ENCODE measurements at places on chromosomes 13 and 19.
A peak's percentile ranks its signal among the peaks of the same experiment; 100 is the strongest.

DNA sequence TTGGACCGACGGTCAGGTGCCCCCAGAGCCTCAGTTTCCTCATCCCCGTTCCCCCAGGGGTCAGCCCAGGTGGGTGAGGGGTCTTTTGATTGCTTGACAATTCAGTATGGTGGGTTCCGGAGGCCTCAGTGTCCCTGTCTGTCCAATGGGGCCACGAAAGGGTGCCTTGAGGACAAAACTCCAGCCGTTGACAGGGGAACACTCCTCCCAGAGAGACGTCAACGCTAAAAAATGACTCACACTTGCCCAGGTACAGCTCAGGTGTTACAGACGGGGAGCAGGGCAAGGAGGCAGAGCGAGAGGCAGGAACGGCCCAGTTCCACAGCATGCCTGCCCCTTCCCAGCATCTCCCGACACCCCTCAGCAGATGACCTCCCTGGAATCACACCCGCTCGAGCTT lies 1.8 kb downstream of the TNFAIP8L1 start:
- DNase-seq = no peak

- no peak for DNase-seq
Observed at GRCh38 chr13:66138172-66138811, 1091.8 kb downstream of the PCDH9 start.

DNA sequence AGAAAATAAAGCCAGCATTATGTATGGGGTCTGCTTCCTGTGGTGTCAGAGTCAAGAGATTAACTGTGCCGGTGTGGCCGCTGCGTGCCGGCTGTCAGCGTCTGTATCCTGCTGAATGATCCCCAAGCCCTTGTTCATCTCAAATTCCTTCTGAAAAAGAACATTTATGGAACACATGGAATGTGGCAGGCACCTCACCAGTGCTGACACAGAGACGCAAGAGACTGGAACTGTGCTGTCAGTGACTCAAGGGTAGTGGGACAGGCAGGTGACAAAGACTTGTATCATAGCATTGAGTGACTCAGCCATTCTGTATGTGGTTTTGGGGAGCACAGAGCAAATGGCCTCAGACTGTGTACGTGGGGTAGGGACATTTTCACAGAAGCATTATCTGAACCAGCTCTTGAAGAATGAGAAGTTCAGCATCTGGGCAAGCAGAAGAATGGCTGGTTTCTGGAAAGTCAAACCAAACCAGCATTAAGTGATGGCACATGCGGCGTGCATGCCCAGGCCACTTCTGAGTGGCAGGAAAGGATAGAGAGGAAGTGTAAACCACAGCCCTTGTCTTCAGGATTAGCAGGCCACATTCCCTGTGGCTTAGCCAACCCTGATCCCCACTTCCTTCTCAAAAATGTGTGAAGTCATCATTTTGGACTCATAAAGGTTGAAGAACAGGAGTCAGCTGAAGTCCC lies 54.0 kb upstream of the IRS2 start:
- no peak for DNase-seq

- DNase-seq = peak; percentile 94
Observed at GRCh38 chr19:50025794-50026549, at the start of gene ZNF473. Gene ZNF473 (plus strand): TSS chr19:50026005. CDS start chr19:50031083, 5,078 bp downstream.

GRCh38 chr13:34161931-34162543 lies 344.1 kb downstream of the RFC3 start:
- no peak for DNase-seq

DNA sequence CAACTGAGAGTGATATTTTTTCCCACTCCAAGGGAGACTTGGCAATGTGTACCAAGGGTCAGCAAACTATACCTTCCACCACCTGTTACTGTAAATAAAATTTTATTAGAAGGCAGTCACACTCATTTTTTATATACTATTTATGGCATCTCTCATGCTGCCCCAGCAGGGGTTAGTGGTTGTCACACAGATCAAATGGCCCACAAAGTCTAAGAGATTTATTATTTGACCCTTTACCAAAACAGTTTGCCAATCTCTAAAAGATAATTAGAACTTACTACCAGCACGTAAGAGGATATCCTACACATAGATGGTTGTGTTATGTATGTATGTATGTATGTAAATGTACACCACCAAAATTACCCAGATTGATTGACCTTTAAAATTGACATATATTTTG lies 185.1 kb downstream of the PRR20E start:
- no peak for DNase-seq

- DNase-seq = peak; percentile 73
Observed at GRCh38 chr19:17235300-17235970, 9.4 kb downstream of the OCEL1 start.

DNA sequence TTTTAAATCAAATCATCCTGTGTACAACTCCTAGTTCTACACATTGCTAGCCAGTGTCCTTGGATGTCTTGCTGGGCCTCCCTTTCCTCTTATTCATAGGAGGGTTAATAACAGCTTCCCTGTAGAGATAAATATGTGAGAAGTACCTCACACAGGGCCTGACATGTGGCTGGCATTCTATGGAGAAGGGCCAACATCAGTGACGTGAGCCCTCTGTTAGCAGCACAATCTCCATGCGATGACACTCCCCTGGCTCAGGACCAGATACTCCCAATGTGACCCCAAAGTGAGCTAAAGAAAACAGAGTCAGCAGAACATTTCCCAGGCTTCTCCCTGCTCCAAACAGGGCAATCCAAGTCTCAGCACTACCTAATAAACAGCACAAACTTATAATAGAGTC lies 818.4 kb downstream of the DIAPH3 start:
- DNase-seq = no peak

DNA sequence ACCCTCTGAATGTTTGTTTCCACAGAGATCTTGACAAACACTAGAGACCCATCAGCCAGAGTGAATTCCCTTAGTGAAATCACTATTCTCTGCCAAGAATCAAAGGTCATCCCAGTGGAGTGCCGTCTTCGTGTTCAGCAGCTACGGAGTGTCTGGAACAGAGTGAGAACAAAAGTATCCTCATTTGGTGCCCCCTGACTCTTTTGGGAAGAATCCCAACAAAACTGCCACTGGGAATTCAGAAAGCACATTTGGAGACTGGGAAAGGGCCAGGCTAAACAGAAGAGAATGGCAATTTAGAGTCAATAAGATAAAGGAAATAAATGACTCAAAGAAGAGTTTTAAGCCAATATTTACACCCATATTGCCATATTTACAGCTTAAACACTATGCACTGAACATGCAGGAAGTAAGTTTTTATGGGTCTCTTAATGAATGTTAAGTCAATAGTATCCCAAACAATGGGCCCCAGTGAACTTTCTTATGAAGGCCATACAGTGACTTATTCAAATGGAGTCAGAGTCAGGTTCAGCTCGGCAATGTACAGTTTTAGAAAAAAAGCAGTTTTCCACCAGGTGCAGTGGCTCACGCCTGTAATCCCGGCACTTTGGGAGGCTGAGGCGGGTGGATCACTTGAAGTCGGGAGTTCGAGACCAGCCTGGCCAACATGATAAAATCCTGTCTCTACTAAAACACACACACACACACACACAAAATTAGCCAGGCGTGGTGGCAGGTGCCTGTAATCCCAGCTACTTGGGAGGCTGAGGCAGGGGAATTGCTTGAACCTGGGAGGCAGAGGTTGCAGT lies 392.6 kb downstream of the KLF5 start:
- no peak for DNase-seq

GRCh38 chr13:108561149-108561548 lies 68.3 kb upstream of the MYO16 start:
- no peak for DNase-seq
